ENCODE measurements at places on chromosomes 7 and 10.

DNA sequence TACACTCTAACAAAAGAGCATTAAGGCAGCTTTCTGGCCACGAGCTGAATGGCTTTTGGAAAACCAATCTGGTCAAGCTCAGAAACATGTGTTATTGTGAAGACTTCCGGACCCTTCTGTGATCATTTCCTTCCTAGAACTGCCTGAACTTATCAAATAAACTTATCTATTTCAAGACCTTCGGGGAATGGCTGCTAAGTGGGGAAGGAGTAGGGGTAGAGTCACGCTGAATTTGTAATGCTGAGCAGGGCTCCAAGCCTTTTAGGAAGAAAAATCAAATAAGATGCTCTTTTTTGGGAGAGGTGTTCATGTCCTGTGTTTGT, 56.6 kb downstream of the PAPSS2 start:
- H3K4me1 ChIP-seq = no peaks in the 10 kb centered on the region
- H3K4me3 ChIP-seq = no peak overlapping the region
- no peaks in the 10 kb centered on the region for H3K36me3 ChIP-seq
- DNase-seq = no peak
- H3K27ac ChIP-seq = no peak overlapping the region
- H3K27me3 ChIP-seq = no peaks in the 10 kb centered on the region

DNA sequence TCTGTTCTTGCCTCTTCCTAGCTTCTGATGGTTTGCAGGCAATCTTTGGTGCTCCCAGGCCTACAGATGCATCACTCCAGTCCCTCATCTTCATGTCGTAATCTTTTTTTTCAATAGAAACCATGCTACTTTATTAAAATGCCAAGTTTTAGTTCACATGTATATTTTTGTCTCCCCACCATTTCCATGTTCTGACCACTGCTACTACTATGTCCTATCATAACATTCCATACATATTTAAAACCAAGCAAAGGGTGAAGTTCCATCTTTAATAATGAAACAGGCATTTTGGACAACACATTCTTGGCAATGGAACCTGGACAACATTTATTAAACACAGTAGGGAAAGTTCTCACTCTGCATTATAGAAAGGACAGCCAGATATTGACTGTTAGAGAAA, 58.8 kb downstream of the ZNF518A start:
- H3K36me3 ChIP-seq = no peaks in the 10 kb centered on the region
- H3K27ac ChIP-seq = no peak overlapping the region
- no peaks in the 10 kb centered on the region for H3K27me3 ChIP-seq

DNA sequence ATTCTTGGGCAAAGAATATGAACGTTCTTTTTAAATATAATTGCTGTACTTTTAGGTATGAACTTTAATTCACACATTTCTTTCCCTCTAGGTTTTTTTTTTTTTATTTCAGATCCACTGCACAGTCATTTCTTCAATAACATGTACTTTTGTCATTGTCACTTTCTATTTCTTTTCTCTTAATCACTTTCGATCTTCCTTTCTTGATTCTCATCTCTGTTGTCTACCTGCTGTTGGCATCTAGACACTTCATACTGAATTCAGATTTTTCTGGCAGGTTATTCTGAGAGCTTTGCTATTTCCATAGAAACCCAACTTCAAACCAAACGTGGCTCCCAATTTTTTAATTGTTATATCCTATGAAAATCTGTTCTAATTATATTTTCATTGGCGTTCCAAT, 211.7 kb upstream of the KLF6 start:
- no peak for DNase-seq
- no peak overlapping the region for H3K4me3 ChIP-seq
- no peak overlapping the region for H3K27ac ChIP-seq
- H3K27me3 ChIP-seq = no peaks in the 10 kb centered on the region
- H3K36me3 ChIP-seq = no peaks in the 10 kb centered on the region
- H3K4me1 ChIP-seq = peaks cover 17% of the 10 kb centered on the region

DNA sequence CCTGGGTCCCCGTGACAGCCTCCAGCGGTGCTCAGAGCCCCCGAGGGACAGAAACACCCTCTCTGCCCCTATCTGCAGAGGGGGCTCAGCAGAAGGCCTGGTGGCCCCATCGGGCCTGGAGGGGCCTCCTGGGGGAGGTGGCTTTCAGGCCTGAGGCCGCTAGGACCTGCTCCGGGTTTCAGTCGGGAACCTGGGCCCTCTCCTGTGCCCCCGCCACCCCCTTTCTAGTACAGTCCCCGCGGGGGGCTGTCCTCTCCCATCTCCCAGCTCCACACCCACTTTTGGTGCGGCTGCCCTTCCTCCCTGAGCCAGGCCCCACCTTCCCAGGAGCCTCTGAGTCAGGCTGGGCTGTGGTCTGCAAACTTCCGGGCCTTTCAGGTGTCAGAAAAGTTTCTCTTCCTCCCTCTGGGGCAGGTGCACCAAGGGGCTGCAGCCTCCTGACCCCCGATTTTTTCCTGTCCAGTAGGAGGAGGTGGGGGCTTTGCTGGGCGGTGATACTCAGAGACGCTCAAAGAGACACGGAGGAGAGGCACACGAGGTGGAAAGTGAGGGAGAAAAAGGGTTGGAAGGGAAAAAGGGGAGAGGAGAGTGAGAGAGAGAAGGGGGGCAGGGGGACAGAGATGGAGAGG, 692 bp downstream of the CARD11 start:
- no peaks in the 10 kb centered on the region for H3K4me1 ChIP-seq
- H3K4me3 ChIP-seq = no peak overlapping the region
- no peaks in the 10 kb centered on the region for H3K36me3 ChIP-seq
- DNase-seq = no peak
- no peak overlapping the region for H3K27ac ChIP-seq
- no peaks in the 10 kb centered on the region for H3K27me3 ChIP-seq

- peaks cover 22% of the 10 kb centered on the region for H3K36me3 ChIP-seq
- DNase-seq = no peak
- no peaks in the 10 kb centered on the region for H3K27me3 ChIP-seq
- H3K4me1 ChIP-seq = peaks cover 14% of the 10 kb centered on the region
- H3K4me3 ChIP-seq = no peak overlapping the region
Observed at GRCh38 chr10:33258967-33259366, 75.5 kb downstream of the NRP1 start.

GRCh38 chr7:95607561-95607960, 11.2 kb upstream of the PDK4 start:
- H3K27ac ChIP-seq = no peak overlapping the region
- no peaks in the 10 kb centered on the region for H3K36me3 ChIP-seq
- H3K27me3 ChIP-seq = no peaks in the 10 kb centered on the region
- peaks cover 5% of the 10 kb centered on the region for H3K4me1 ChIP-seq
- no peak for DNase-seq

DNA sequence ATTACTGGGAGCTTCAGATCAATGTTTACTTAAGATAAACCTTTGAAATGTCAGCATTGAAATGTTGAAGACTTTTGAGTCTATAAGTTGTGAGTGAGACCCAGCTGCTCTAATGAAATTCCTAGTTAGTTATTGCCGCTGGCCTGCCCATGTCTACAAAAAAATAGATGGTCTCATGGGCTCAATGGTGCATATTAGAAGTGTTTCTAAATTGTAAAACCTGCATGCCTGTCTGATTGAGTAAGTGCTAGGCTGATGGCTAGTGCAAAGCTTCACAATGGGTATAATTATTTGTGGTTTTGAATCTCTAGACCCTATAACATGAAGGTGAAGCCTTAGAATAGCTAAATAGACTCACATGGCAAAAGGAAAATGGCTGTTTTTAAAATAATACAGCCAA, 234.5 kb downstream of the SORCS3 start:
- H3K4me1 ChIP-seq = no peaks in the 10 kb centered on the region
- no peaks in the 10 kb centered on the region for H3K36me3 ChIP-seq
- no peak for DNase-seq
- no peaks in the 10 kb centered on the region for H3K27me3 ChIP-seq

GRCh38 chr7:130628901-130629300, 39.6 kb downstream of the COPG2 start:
- no peak overlapping the region for H3K27ac ChIP-seq
- H3K27me3 ChIP-seq = no peaks in the 10 kb centered on the region
- no peak for DNase-seq
- H3K36me3 ChIP-seq = no peaks in the 10 kb centered on the region

- DNase-seq = no peak
- no peaks in the 10 kb centered on the region for H3K36me3 ChIP-seq
- H3K27me3 ChIP-seq = no peaks in the 10 kb centered on the region
- H3K27ac ChIP-seq = no peak overlapping the region
- no peak overlapping the region for H3K4me3 ChIP-seq
- H3K4me1 ChIP-seq = peaks cover 8% of the 10 kb centered on the region
Observed at GRCh38 chr7:42198974-42199668, 37.9 kb downstream of the GLI3 start.

All from trophoblast cell (in vitro differentiated cells and primary cell).